Activated CD4-positive, alpha-beta T cell treated with anti-CD3 and anti-CD28 coated beads for 36 hours (primary cell): ENCODE measurements at places on chromosomes 3 and 15. TPM values are rescaled to one million over a fixed set of nuclear protein-coding genes. Genes with fewer than 3 reads are reported as not detected.

The MINDY4B gene
- not detected for total RNA-seq

The CLRN1 gene
- total RNA-seq = not detected

The STRA6 gene
- total RNA-seq = not detected

The CEP152 gene
- 34.4 TPM for total RNA-seq

The IL5RA gene
- total RNA-seq = 0.28 TPM

- H3K27me3 ChIP-seq = no peaks in the 10 kb centered on the region
- DNase-seq = no peak
- peak overlapping the region; percentile 23 for H3K4me3 ChIP-seq
- peaks cover 8% of the 10 kb centered on the region for H3K36me3 ChIP-seq
- peak overlapping the region; percentile 86 for H3K27ac ChIP-seq
Measured at GRCh38 chr15:31340047-31340446, 13.4 kb downstream of the KLF13 start.

GRCh38 chr15:76964157-76964556 lies 30.8 kb upstream of the PSTPIP1 start:
- no peak overlapping the region for H3K27ac ChIP-seq
- no peaks in the 10 kb centered on the region for H3K36me3 ChIP-seq
- H3K27me3 ChIP-seq = peaks cover 4% of the 10 kb centered on the region
- no peak for DNase-seq
- no peak overlapping the region for H3K4me3 ChIP-seq

The GOLGA8J gene
- 0.16 TPM for total RNA-seq

GRCh38 chr3:14150491-14151230 lies 25.8 kb downstream of the TMEM43 start:
- no peak overlapping the region for H3K4me3 ChIP-seq
- H3K36me3 ChIP-seq = peaks cover 26% of the 10 kb centered on the region
- peaks cover 5% of the 10 kb centered on the region for H3K4me1 ChIP-seq
- H3K27me3 ChIP-seq = no peaks in the 10 kb centered on the region
- no peak overlapping the region for H3K27ac ChIP-seq

DNA sequence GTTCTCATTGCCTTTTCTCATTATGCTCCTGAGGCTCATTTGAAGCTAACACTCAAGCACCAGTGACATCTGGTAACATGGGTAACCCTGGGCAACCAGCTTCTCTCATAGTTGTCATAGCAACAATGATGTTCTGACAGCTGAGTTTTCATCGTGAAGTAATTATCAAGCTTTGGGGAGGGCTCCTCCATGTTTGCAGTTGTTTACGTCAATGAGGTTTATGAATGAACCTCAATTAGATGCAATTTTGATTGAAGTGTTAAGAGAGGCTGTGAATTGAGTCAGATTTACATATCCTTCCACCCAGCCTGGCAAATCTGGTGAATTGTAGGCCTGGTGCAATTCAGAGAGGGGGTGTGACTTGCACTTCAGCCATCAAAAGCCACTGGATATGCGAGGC lies 119.3 kb upstream of the CHD2 start:
- H3K36me3 ChIP-seq = peaks cover 6% of the 10 kb centered on the region
- no peaks in the 10 kb centered on the region for H3K27me3 ChIP-seq
- DNase-seq = no peak
- no peaks in the 10 kb centered on the region for H3K4me1 ChIP-seq

The PROK2 gene
- 0.37 TPM for total RNA-seq

The ATP6V1A gene
- 48.3 TPM for total RNA-seq
